ENCODE measurements at places on chromosomes 16 and 17. TPM values are rescaled to one million over a fixed set of nuclear protein-coding genes. Genes with fewer than 3 reads are reported as not detected.

Gene ARMC7
- total RNA-seq, result 4.8 TPM

GRCh38 chr16:54655121-54655590 is 275.5 kb upstream of the IRX5 start:
- no peaks in the 10 kb centered on the region for H3K36me3 ChIP-seq
- no peaks in the 10 kb centered on the region for H3K4me1 ChIP-seq
- no peak for DNase-seq
- peaks cover 13% of the 10 kb centered on the region for H3K27me3 ChIP-seq
- H3K4me3 ChIP-seq, result no peak overlapping the region
- no peak overlapping the region for H3K27ac ChIP-seq

- no peaks in the 10 kb centered on the region for H3K27me3 ChIP-seq
- H3K27ac ChIP-seq, result peak overlapping the region; percentile 46
- peak; percentile 81 for DNase-seq
- peak overlapping the region; percentile 55 for H3K4me3 ChIP-seq
- H3K36me3 ChIP-seq, result peaks cover 9% of the 10 kb centered on the region
These were observed 305.2 kb downstream of the SEC14L1 start for GRCh38 chr17:77445760-77446532.

GRCh38 chr17:41301916-41302901 is at the start of gene KRTAP29-1:
KRTAP29-1 (minus strand) TSS chr17:41302851; CDS start chr17:41302851, 0 bp downstream.
- H3K4me1 ChIP-seq, result peaks cover 8% of the 10 kb centered on the region
- H3K4me3 ChIP-seq, result no peak within 1 kb of the TSS
- DNase-seq, result no peak
- no peaks in the 10 kb centered on the region for H3K27me3 ChIP-seq
- no peaks in the 10 kb centered on the region for H3K36me3 ChIP-seq
- no peak within 1 kb of the TSS for H3K27ac ChIP-seq

DNA sequence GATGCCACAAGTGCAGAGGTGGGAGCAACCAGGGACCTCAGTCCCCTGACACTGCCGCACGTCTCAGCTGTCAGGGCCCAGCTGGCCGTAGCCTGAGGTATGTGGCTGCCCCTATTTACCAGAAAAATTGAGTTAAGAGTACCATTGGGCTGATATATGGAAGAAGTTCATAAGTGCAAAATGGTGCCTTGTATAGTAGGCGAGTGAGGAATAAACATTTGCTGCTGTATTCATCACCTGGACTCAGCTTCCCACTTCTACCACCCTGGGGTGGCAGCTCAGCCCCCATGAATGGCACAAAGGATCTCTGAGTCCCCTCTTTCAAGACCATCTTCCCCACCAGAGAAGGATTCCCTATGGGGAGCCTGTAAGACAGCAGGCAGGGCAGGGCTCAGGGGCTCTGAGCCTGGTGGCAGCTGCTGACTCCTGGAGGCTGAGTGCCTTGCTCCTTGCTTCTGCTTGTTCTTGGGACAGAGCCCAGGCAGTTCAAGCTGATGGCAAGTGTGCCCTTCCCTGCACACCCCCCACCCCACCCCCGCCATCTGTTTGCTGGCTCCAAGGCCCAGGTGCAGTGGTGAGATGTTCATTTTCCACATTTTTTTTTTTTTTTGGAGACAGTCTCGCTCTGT is 29.0 kb downstream of the TRPV2 start:
- no peak for DNase-seq
- H3K36me3 ChIP-seq, result peaks cover 77% of the 10 kb centered on the region
- H3K27ac ChIP-seq, result no peak overlapping the region
- peaks cover 43% of the 10 kb centered on the region for H3K4me1 ChIP-seq

Gene EPX
- not detected for total RNA-seq

DNA sequence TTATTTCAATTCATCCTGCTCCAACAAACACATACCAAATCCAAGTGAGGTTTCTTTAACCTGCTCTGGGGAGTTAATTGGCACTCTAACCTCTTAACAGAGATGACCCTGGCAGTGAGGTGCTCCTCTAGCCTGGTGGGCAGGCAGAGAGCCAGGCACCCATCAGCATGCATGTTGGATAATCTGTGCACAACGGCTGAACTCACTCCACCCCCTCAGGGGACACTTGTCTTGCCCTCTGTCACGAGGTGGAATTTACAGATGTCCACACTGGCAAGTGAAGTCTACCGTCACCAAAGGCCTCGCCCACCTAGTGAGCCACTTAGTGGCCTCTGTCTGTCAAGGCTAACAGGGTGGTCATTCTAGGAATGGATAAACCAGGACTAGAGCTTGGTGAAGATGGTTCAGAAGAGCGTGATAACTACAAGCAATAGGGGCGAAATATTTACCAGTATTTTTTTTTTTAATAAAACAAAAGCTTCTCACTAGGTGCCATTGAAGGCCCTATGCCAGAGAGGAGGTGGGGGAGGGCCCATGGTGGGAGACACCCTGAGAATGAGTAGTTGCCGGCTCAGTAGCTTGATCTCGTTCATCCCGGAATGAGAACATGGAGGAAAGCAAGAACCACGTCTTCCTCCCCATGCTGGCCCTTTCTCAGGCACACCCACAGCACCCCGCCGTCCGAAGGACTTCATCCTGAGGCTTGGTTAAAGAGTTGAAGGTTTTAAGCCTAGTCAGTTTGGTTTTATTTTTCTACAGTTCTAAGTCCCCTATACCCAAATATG is 25.2 kb downstream of the PLD6 start:
- peaks cover 99% of the 10 kb centered on the region for H3K4me1 ChIP-seq
- no peak overlapping the region for H3K4me3 ChIP-seq
- peaks cover 27% of the 10 kb centered on the region for H3K36me3 ChIP-seq
- peak overlapping the region; percentile 77 for H3K27ac ChIP-seq
- H3K27me3 ChIP-seq, result no peaks in the 10 kb centered on the region

Gene BOLA2B
- 46.3 TPM for total RNA-seq

DNA sequence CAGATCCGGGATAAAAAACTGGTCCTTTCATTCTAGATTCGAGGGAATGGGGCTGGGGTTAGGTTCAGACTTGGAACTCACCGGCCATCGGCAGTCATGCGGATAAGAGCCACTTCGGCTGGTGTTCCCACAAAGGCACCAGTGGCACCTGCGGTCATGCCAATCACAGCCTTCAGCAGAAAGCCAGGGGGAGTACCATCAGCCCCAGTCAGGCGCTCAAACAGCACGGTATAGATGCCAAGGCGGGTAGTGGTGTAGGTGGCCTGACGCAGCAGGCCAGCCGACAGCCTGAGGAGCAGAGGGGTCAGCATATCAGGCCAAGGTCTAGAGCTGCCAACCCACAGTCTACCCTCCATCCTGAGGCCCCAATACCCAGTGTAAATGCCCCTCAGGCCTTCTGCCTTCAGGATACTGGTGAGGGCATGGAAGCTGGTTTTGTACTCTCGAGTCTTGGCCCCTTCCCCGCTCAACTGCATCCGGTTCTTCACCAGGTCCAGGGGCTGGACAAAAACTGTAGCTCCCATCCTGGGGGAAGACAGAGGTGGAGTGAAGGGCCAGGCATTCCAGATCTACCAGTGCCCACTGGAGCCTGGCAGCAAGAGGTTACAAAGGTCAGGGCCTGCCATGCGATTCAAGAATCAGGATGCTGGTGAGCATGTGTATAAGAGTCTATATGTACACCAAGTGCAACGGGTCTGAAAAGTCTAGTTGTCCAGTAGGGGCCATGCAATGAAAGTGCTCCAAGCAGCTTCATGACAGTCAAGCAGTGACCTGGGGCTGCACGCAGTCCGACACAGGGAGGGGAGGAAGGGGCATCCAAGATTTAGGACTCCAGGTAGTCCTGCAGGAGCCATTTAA is 929 bp downstream of the SLC25A11 start:
- H3K4me3 ChIP-seq, result peak overlapping the region; percentile 100
- no peaks in the 10 kb centered on the region for H3K27me3 ChIP-seq
- peaks cover 64% of the 10 kb centered on the region for H3K4me1 ChIP-seq
- peaks cover 44% of the 10 kb centered on the region for H3K36me3 ChIP-seq
- H3K27ac ChIP-seq, result peak overlapping the region; percentile 77
- no peak for DNase-seq

DNA sequence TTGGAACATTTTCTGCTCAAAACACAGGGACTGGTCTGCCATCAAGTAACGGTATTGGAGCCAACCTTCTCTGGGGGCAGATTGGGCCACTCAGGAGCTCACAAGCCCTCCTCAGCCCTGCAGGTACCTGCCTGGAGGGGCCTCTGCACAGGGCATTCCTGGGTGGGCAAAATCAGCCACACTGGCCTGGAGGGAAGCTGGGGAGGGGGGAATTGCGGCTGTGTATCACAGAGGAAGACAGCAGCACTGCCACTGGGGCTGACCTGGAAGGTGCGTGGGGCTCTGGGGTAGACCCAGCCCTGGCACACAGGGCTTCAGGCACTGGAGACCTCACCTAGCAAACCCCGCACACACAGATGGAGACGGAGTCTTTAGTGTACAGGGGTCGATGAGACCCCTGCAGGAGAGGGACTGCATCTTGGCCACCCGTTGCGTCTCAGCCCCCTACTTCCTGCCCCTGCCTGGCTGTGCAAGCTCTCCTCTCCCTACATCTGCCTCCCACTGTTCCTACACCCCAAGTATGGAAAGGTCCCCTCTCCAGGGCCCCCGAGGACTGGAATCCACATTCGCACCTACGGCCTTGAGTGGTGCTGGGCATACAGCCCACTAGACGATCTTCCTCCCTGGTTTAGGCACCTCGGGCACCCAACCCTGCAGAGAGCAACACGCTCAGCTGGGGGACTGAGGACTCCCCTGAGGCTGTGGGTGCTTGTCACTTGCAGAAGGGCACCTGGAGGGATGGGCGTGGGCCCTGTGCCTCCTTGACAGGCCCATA is 7.1 kb upstream of the SRRM2 start:
- no peak for DNase-seq
- H3K27ac ChIP-seq, result no peak overlapping the region
- no peak overlapping the region for H3K4me3 ChIP-seq
- peaks cover 2% of the 10 kb centered on the region for H3K4me1 ChIP-seq

GRCh38 chr16:82241469-82242052 is 71.5 kb upstream of the MPHOSPH6 start:
- DNase-seq, result no peak
- no peak overlapping the region for H3K27ac ChIP-seq
- no peaks in the 10 kb centered on the region for H3K4me1 ChIP-seq
- no peaks in the 10 kb centered on the region for H3K36me3 ChIP-seq
- peaks cover 4% of the 10 kb centered on the region for H3K27me3 ChIP-seq
- H3K4me3 ChIP-seq, result no peak overlapping the region

Gene CBX2
- total RNA-seq, result not detected

DNA sequence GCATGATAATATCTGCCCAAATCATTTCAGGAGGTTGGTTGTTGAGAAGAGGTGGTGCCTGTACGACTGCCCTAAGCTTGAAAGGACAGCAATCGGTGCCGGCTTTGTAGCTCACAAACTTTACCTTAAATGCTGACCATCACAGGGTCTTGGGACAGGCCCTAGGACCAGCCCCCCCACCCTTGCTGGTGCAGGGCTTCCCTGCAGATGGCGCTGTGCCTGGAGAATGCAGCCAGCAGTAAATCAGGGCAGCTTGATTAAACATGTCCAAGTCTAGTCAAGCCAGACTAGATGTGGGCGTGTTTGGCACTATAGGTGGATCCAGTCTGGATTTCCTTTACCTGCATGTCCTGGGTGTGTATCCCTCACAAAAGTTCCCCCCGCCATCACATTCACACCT is 135.5 kb upstream of the CRHR1 start:
- H3K4me3 ChIP-seq, result no peak overlapping the region
- DNase-seq, result no peak
- no peaks in the 10 kb centered on the region for H3K36me3 ChIP-seq
- H3K4me1 ChIP-seq, result peaks cover 6% of the 10 kb centered on the region
- no peak overlapping the region for H3K27ac ChIP-seq
- no peaks in the 10 kb centered on the region for H3K27me3 ChIP-seq

GRCh38 chr16:71775949-71776348 is 32.7 kb downstream of the AP1G1 start:
- H3K4me1 ChIP-seq, result peaks cover 12% of the 10 kb centered on the region
- peaks cover 46% of the 10 kb centered on the region for H3K36me3 ChIP-seq
- no peak overlapping the region for H3K27ac ChIP-seq
- no peak for DNase-seq
- H3K27me3 ChIP-seq, result no peaks in the 10 kb centered on the region
- H3K4me3 ChIP-seq, result no peak overlapping the region

GRCh38 chr16:69779724-69780123 is 17.6 kb downstream of the WWP2 start:
- no peaks in the 10 kb centered on the region for H3K27me3 ChIP-seq
- no peak overlapping the region for H3K4me3 ChIP-seq
- H3K4me1 ChIP-seq, result peaks cover 3% of the 10 kb centered on the region
- no peak for DNase-seq
- peaks cover 14% of the 10 kb centered on the region for H3K36me3 ChIP-seq

DNA sequence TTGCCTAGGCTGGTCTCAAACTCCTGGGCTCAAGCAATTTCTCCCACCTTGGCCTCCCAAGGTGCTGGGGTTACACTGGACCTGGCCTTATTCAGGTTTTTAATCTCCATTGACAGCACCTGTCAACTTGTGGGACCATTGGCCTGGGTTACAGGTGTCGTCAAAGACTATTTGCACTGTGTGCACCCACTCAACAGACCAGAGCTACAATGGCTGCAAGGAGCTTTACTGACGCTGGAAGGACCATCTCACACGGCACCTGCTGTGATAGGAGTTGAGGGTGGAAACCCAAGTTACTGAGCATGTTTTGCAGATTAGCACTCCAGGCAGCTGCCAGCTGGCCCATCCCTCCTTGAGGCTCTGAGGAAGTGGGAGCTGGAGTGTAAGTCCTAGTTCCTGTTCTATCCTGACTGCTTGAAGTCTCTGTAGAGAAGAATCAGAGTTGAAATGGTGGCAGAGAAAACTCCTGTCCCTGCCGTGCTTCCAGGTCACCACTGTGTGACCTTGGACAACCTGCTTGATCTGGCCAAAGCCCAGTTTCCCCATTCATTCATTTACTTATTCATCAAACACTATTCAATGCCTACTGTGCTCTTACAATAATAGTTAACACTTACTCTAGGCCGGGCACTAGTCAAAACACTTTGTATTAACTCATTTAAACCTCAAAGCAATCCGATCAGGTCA is 42.4 kb upstream of the LONP2 start:
- H3K4me1 ChIP-seq, result no peaks in the 10 kb centered on the region
- H3K4me3 ChIP-seq, result no peak overlapping the region
- no peak overlapping the region for H3K27ac ChIP-seq

DNA sequence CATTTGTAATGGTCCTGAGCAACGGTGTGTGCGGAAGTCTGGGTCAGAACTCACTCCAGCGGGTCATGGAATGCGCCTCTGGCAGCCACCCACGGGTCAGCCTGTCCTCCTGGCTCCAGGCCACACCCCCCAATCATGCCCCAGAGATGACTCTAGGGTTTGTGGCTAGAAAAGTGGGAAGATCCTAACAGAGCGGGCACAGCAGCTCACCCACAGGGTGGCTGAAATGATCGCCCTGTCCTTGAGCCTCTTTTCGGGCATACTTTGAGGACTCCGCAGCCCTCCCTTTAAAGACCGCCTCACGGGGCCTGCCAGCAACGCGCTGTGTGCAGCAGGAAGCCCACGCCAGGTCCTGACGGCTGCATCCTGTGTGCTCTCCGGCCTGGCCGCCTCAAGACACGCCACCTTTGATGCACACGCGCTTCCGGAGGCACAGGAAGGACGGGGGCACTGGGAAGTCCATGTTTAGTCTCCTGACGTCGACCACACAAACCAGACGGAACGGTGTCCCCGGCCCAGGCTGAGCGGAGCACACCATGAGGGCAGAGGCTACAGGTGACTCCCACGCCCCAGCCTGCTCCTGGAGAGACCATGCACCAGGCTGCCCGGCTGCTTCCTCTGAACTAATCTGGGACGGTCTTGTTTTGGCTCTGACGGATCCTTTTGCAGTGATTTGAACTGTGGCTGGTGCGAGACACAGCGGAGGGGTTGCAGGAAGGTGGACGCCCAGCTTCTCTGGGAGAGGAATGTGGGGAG is 92.9 kb downstream of the TBC1D16 start:
- no peaks in the 10 kb centered on the region for H3K27me3 ChIP-seq
- no peak overlapping the region for H3K27ac ChIP-seq
- no peak for DNase-seq
- H3K4me1 ChIP-seq, result peaks cover 13% of the 10 kb centered on the region
- no peaks in the 10 kb centered on the region for H3K36me3 ChIP-seq
- no peak overlapping the region for H3K4me3 ChIP-seq

GRCh38 chr17:36592316-36592715 is 637 bp downstream of the DHRS11 start:
- H3K27ac ChIP-seq, result no peak overlapping the region
- peak overlapping the region; percentile 61 for H3K4me3 ChIP-seq
- DNase-seq, result no peak
